ENCODE measurements at places on chromosomes 16 and 17.

GRCh38 chr16:75616521-75617010 lies 6.5 kb downstream of the ADAT1 start:
- DNase-seq = no peak

GRCh38 chr16:89041571-89042481 lies 51.8 kb upstream of the ACSF3 start:
- DNase-seq = no peak

GRCh38 chr17:71437166-71437565 lies 683.7 kb upstream of the SOX9 start:
- no peak for DNase-seq

DNA sequence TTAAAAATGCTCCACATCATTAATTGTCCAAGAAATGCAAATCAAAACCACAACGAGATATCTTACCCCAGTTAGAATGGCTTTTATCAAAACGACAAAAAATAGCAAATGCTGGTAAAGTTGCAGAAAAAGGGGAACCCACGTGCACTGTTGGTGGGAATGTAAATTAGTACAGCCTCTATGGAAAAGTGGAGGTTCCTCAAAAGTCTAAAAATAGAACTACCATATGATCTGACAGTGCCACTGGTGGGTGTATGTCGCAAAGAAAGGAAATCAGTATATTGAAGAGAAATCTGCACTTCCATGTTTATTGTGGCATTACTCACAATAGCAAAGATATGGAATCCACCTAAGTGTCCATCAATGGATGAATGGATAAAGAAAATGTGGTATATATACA lies 38.2 kb upstream of the ZFHX3 start:
- DNase-seq = no peak

GRCh38 chr17:58325976-58326468 lies 2.6 kb downstream of the TSPOAP1 start:
- no peak for DNase-seq

DNA sequence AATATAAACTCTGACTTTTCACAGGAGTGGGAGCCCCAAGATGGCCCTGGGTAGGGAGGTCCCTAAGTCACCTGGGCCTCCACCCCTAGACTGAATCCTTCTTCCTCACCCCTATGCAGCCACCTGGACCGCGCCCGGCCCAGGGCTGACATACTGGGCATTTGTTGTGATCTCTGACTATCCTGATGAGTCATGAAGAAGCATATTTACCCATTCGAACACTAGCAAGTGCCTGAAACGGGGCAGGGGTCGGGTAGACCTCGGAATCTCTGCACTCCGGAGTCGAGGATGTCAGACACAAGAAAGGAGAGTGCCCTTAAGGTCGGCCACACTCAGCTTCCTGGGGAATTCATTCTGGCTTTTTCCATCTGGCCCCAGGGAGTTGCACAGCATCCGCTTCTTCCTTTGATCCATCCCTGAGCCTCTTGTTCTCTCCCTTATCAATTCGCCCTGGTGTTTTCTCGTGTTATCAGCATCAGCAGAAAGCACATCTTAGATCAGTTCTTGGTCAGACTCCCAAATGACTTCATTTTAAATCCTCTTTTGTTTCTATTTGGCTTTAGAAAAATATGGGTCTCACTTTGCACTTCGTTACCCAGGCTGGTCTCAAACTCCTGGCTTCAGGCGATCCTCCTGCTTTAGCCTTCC lies 10.4 kb downstream of the METTL22 start:
- no peak for DNase-seq

DNA sequence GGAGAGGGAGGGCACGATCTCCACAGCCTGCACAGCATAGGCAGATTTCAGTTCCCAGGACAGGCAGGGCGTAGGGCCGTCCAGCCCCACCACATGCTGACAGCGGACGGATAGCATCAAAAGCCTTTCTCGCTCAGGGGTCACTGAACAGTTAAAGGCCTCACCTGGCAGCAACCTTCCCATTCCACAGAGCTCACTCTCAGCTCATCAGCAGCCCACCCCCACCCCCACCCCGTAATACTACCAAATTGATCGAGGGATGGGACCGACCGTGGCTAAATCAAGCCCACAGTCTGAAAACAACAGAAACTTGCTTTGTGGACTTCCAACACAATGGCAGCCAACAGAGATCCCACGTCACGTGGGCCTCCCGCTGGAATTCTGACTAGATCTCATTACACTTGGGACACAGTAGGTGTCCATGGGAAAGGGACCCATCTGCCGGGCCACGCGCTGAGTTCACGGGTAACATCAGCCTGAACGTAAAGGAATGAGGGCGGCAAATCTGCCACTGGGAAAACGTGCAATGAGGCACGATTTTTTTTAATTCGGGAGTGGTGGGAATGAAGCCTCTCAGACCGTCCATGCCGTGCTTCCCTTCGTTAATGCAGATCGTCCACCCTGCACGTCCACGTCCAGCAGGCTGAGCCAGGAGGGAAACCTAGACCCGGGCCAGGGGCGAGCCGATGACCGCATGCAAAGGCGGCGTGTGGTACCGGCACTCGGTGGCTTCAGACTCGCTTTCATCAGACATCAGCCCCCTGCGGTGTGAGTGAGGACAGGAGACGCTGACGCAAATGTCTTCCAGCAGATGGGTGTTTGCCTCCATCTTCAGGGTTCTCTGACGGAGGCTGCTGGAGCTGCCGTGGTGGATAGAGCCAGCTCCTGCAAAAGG lies 92.1 kb downstream of the TBC1D16 start:
- no peak for DNase-seq

GRCh38 chr16:81515281-81515680 lies 70.7 kb downstream of the CMIP start:
- no peak for DNase-seq

- no peak for DNase-seq
Observed at GRCh38 chr16:57870753-57871454, 68.6 kb upstream of the KIFC3 start.

GRCh38 chr16:12238598-12238997 lies 262.1 kb downstream of the SNX29 start:
- no peak for DNase-seq

- DNase-seq = no peak
Observed at GRCh38 chr17:34781071-34781470, 180.2 kb downstream of the CCT6B start.

DNA sequence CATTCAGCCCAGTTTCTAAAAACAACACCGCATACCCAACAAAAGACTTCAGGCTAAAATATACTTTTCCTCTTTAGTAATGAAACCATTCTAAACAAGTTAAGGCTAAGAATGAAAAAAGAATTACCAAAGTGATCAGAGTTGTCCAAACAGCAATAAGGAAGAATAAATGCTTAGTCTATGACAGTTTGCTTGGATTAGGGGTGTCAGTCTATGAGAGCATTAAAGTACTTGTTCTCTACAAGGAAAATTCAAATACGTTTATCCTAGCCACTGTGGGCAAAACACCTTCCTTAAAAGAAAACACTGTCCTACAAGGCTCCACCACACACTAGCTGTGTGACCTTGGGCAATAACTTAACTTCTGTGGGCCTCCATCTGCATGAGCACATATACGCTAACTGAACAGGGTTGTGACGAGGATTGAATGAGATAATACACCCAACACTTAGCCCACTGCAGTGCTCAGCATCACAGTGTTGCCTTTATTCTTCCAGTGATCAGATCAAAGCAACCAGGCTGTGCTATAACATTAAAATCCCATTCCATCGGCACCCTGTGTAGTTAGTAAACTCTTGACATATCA lies 53.6 kb downstream of the TEX2 start:
- peak; percentile 34 for DNase-seq

GRCh38 chr17:37827905-37828650 lies 83.2 kb upstream of the HNF1B start:
- DNase-seq = no peak

- DNase-seq = no peak
Observed at GRCh38 chr16:78365366-78365765, 265.9 kb downstream of the WWOX start.

GRCh38 chr16:71969353-71969752 lies 30.8 kb downstream of the PKD1L3 start:
- no peak for DNase-seq

GRCh38 chr17:28381141-28381825 lies 9.8 kb downstream of the SARM1 start:
- no peak for DNase-seq

- no peak for DNase-seq
Observed at GRCh38 chr16:20911361-20911760, 10.8 kb downstream of the LYRM1 start.

- DNase-seq = no peak
Observed at GRCh38 chr16:82046941-82047340, 11.9 kb downstream of the HSD17B2 start.

DNA sequence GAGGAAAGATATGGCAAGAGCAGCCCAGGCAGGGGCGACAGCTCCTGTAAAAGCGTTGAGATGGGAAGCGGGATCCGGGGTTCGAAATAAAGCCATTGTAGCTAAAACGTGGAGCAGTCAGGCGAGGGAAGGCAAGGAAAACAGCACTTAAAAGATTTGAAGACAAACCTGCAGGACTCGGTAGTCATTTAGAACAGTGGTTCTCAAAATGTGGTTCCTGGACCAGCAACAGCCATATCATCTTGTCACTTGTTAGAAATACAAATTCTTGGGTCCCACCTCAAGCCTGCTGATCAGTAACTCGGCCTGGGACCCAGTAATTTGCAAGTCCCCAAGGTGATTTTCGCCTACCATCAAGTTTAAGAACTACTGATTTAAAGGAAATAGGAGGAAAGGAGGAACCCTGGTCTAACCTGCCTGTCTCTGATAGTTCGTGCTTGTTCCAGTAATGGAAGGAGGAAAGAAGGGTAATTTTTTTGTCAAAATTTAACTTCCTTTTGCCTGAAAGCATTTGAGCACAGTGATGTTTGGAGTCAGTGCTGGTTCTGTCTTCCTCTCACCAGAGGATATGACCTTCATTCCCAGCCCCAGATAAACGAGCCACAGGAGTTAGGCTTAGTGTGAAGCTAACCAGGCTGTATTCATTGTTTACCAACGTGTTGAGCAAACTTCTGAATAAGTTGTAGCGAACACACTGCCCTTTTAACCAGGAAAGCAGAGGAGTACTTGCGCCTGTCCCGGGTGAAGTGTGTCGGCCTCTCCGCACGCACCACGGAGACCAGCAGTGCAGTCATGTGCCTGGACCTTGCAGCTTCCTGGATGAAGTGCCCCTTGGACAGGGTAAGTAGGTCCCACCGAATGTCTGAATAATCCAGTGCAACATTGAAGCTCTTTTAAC lies 1.1 kb downstream of the ORC6 start:
- DNase-seq = no peak

- DNase-seq = no peak
Observed at GRCh38 chr16:6562986-6563385, 769.7 kb upstream of the RBFOX1 start.

DNA sequence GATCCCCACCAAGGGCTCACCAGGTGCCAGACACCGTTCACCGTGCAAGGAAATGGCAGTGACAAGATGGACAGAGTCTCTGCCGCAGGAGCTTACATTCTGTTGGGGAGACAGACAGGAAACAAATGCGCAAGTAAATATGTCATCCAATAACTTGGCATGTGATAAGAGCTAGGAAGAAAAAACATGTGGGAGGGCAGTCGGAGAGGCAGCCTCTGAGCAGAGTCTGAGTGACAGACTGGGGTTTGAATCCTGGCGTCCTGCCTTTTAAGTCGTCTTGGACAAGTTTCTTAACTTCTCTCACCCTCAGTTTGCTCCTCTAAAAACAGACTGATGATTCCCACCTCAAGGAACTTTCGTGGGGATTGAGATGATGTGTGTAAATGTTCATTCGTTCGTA lies 7.2 kb downstream of the SGSM2 start:
- DNase-seq = no peak

- no peak for DNase-seq
Observed at GRCh38 chr16:23365602-23366240, 63.6 kb downstream of the SCNN1B start.

DNA sequence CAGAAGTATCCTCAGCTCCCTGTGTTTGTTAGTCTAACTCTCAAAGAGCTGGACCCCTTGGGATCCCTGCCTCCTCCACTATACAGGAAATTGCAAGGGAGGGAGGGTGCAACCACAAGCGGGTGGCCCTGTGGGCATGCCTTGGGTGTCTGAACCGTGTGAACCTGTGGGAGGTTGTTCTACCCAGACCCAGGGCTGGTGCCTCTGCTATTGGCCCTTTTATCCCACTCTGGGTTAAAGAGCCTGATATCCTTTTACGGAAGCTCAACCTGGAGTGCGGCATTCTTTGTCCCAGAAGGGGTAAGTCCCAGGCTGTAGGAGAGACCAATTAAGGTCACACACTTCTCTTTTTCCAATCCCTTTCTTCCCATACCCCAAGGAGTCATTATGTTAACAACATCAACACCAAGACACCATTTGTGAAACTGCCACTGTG lies 53.4 kb downstream of the ARSG start:
- DNase-seq = no peak

GRCh38 chr17:54969658-54970572 lies 1.4 kb downstream of the STXBP4 start:
- DNase-seq = no peak

GRCh38 chr17:39064374-39064773 lies 87.1 kb downstream of the PLXDC1 start:
- no peak for DNase-seq

GRCh38 chr17:68060336-68060735 lies 24.8 kb downstream of the KPNA2 start:
- no peak for DNase-seq

- no peak for DNase-seq
Observed at GRCh38 chr17:71600137-71600789, 520.6 kb upstream of the SOX9 start.
